ENCODE measurements at places on chromosomes 4 and X.
A peak's percentile ranks its signal among the peaks of the same experiment; 100 is the strongest.

DNA sequence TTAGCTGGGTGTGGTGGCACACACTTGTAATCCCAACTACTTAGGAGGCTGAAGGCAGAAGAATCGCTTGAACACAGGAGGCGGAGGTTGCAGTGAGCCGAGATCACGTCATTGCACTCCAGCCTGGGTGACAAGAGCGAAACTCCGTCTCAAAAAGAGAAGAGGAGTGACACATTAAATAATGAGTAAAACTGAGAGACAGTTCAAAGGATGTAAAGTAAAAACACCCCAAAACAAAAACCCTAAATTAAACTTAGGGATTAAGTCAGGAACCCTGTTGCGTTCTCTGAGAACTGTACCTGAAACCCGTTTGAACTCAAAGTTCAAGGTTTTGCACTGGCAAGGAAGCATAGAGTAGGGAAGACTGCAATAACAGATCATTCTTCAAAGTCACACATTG, 141.7 kb downstream of the BRWD3 start:
- DNase-seq: peak; percentile 2

DNA sequence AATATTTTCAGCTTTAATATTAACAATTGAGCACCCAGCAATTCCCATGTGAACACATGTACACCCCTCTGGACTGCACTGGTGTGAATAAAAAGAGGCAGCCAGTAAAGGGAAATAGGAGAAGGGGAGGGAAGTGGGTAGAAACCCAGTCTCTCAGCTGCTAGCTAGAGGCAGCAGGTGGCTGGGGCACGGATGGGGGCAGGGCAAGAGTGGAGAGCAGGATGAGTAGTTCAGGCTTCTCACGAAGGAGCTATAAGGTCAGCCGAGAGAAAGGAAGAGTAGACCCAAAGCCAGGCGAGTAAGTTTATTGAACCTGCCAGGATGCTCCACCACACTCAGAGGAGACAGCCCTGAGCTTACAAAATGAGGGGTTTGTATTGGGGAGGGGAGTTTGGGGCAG, 184.8 kb upstream of the MTMR8 start:
- no peak for DNase-seq

GRCh38 chr4:54096295-54096962, 3.5 kb upstream of the GSX2 start:
- no peak for DNase-seq

- no peak for DNase-seq
Measured at GRCh38 chr4:24094726-24095125, 204.9 kb upstream of the PPARGC1A start.

- no peak for DNase-seq
Measured at GRCh38 chr4:25863831-25864418, 1.1 kb upstream of the SEL1L3 start.

- peak; percentile 32 for DNase-seq
Measured at GRCh38 chr4:4386736-4387392, at the start of gene NSG1. NSG1 (plus strand) TSS chr4:4387102; CDS start chr4:4387630, 528 bp downstream.

- DNase-seq: no peak
Measured at GRCh38 chrX:49878128-49878833, 1.0 kb upstream of the USP27X start.

DNA sequence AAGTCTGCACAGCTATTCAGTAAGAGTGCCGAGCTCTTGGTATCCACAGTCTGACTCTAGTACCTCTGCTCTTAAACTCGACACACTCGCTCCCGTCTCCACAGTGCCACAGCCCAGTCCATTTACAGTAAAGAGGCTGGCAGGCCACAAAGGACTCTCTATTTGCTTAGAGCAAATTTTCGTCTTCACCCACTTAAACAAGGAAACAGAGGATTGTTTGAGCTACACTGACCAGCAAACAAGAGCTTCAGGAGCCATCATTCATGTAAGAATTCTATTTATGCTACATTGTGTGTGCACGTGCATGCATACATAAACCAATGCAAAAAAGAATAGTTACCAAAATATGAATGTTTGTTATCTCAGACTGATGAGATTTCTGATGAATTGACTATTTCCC, 290.2 kb downstream of the USP46 start:
- no peak for DNase-seq

- DNase-seq: no peak
Measured at GRCh38 chrX:112058255-112058654, 24.3 kb downstream of the TRPC5 start.

DNA sequence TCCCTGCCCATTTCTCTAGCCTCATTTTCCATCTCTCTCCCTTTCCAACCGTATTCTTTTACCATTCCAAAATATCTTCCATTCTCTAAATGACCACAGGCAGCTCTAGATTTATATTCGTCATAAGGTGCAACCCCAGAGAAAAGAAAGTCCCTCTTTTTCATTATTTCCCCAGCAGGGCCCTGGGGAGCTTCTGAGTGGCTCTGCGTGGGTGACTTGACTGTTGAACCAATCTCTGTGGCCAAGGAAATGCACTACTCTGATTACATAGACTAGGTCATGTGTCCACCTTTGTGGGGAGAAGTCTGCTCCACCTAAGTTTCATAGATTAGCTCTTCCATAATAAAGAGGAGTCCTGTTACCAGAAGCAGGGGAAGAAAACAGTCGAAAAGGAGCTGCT, 51.4 kb downstream of the ATOH1 start:
- DNase-seq: no peak

GRCh38 chrX:3407781-3408180, 61.3 kb upstream of the MXRA5 start:
- no peak for DNase-seq

DNA sequence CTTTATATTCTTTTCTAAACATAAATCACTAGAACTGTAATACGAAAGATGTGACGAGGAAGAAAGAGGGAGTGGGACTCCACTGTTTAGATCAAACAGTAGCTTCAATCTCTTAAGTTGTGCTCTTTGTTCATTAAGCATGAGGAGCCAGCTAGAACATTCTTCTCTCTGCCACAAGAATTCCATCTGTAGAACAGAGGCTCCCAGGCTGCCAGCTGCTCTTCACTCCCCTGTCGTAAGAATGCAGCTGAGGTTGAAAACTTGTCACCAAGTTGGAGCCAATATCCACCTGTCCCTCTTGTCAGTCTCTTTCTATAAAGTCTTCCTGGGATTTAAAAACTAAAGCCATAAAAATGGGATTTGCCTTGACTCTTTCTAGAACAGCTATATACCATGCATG, 65.0 kb upstream of the SEC24B start:
- DNase-seq: no peak

- peak; percentile 16 for DNase-seq
Measured at GRCh38 chrX:154918060-154918483, 31.9 kb downstream of the F8A1 start.

DNA sequence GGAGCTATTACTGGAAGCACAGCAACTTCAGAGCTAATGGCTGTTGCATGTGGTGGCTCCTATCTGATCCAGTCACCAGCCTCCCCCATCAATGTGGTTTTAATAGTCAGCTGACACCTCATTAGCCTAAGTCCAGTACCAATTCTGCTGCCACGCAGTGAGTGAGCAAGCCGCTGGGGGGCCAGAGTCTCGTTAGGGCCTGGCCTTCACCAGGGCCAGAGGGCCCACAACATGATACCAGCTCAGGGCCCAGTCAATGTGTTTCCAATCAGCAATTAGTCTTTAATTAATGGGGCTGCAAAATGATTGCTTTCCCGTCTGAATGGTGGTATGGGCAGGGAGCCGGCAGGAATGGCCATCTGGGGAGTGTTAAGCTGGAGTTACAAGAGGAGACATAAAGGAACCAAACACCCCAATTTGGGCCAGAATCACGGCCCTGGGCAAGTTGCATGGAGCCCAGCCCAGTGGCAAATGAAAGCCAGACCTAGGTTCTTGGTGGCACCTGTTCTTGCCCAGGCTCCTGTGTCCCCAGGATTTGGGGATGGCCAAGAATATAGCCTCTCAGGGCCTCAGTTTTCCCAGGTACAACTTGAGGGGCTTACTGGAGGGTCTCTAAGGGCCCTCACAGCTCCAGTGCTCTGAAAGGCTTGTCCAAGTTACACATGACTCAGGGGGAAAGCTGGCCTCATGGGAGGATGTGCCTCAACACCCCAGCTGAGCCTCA, 119.2 kb downstream of the EFNB1 start:
- DNase-seq: no peak

- no peak for DNase-seq
Measured at GRCh38 chr4:98519268-98519977, 139.0 kb downstream of the TSPAN5 start.

DNA sequence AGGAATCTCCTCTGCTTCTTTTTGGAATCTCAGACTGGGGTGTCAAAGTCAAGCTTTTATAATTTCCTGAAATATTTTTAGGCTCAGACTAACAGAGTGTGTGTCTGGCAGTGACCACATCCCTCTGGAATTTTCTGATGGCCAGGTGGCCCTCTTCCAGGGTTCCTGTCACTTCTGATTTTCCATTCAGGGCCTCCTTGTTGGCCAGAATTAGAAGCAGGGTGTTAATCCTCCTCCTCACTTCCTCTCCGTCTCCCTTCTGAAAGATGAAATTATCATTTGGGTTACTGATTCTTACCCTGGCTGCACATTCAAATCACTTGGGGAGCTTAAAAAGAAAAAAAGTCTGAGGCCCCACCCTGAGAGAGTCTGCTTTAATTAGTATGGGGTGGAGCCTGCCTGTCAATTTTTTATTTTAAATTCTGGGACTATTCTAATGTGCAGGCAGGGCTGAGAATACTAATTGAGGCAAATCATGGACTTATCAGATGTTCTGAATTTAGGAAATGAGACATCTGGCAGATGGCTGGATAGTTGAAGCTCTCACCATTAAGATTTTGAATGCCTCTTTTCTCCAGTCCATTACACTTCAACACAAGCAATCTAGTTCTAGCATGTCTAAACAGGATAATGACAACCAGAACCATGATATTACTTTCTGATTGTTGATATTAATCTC, 43.2 kb downstream of the HAND2 start:
- DNase-seq: no peak

DNA sequence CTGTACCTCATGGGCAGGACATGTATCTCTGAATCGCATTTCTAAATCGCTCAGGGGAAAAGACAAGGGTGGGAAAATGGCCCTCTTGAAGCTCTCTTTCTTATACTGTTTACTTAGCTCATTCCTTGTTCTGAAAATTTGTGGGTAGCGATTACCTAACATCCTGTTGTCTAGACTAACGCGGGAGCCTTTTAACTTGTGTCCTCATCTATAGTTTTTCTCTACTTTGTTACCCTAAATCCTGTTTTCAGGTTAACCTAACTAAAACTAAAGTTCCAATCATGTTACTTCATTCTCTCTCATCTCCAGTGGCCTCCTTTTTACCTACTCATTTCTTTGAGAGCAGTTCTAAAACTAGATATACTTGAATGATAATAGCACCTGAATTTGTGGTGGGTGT, 45.0 kb downstream of the SNX25 start:
- DNase-seq: no peak

- DNase-seq: no peak
Measured at GRCh38 chrX:104098919-104099318, 13.4 kb upstream of the ZCCHC18 start.

DNA sequence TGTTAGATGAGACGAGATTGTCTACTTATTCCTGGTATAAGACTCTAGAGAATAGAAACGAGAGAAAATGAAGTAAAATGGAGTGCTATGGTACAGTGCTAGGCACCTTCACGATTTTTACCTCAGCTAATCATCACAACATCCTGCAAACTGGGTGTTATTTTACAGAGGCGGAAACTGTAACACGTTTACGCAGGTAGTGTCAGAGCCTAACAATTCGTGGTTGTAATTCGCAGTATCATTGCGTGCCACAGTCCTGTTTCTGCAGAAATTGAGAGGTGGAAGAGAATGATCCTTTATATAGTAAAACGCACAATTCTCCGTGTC, 383 bp upstream of the TBC1D19 start:
- no peak for DNase-seq

DNA sequence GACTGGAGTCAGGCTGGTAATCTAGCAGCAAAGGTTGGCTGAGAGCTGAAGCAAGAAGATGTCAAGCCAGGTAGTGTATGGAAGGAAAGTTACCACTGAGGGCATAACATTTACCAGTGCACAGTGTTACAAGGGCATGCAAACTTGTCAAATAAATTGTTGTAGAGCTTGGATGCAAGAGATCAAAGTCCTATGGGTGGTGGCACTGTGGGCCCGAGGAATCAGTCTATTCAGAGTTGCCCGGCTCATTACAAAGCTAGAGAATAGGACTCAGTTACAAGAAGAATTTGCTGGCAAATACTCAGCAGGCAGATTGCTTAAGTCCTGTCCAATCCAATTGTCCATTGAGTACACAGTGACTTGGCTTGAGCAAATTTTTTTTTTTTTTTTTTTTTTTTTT, 2043.8 kb downstream of the ARAP2 start:
- DNase-seq: no peak

Data from stimulated activated CD4-positive, alpha-beta T cell treated with anti-CD3 and anti-CD28 coated beads, Interleukin-2, amount 100 ng/mL, for 24 hours (primary cell).